Fibroblast of skin of back (primary cell): ENCODE measurements at places on chromosomes 12 and 14.

DNA sequence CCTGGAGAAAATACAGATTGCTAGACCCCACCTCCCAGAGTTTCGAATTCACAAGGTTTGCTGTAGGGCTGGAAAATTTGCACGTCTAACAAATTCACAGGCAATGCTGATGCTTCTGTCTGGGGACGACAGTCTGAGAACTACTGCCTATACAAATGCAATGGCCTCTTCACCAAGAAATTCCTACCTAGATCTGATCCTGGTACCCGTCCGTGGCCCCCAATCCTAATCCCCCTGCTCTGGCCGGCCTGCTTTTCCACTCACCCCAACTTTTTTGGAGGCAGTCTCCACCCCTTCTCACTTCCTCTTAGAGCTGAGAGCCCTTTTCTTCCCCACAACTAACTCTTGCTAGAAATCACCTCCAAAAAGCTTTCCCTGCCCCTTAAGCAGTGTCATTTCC is 3.1 kb upstream of the SSH1 start:
- DNase-seq, result no peak

- DNase-seq, result no peak
Measured at GRCh38 chr14:40398981-40399380, 966.7 kb upstream of the FBXO33 start.

GRCh38 chr12:27163048-27163715 is 80.8 kb upstream of the C12orf71 start:
- DNase-seq, result peak; percentile 69

DNA sequence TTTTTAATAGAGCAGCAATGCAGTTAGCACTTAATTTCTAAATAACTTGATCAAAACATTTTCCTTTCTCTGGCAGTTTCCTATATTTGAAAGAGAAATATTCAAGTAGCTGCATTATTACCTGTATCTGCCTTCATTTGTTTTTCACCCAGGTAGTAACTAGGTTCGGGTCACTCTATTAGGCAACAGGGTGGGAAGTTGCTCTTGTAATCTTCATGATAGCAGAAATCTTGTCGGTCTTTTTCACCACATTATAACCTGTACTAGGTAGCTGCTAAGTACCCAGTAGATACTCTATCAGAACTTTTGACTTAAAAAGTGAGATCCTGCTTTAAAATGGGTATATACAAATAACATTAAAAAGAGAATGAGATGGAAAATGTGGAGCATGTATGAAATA is 2.4 kb upstream of the PIK3C2G start:
- DNase-seq, result no peak

DNA sequence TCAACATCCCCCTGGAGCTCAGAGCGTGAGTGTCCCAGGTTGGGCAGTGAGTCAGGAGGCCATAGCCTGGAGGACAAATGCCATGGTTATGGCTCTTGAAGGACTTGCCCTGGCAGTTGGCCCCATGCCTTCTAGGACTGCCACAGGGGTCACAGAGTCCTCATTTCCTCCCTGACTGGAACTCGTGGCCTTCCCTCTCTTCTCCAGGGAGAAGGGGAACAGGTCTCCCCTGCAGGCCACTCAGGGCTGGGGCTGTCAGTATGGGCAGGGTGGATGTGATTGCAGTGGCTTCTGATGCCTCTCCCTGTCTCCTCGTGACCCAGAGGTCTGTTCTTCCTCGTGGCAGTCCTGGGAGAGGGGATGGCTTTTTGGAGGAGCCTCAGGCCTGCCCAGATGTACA is 70.7 kb downstream of the ADCK1 start:
- no peak for DNase-seq

- peak; percentile 19 for DNase-seq
Measured at GRCh38 chr14:102508774-102509745, 516 bp downstream of the ANKRD9 start.

DNA sequence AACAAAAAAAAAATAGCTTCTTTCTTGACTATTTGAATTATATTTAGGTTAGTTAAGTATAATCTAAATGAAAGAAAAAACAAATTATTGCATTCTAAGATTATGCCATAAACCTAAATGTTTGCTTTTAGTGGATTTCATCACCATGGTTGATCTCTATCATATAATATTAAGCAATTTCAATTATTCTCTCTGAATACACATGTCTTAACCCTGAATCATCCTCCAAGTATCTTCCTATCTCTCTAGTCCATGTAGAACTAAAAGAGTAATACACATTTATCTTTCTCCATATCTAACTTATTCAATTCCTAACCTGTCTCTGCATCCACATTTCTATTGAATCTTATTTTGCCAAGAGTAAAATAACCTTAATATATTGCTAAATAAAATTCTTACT is 59.6 kb downstream of the PPFIA2 start:
- DNase-seq, result no peak

DNA sequence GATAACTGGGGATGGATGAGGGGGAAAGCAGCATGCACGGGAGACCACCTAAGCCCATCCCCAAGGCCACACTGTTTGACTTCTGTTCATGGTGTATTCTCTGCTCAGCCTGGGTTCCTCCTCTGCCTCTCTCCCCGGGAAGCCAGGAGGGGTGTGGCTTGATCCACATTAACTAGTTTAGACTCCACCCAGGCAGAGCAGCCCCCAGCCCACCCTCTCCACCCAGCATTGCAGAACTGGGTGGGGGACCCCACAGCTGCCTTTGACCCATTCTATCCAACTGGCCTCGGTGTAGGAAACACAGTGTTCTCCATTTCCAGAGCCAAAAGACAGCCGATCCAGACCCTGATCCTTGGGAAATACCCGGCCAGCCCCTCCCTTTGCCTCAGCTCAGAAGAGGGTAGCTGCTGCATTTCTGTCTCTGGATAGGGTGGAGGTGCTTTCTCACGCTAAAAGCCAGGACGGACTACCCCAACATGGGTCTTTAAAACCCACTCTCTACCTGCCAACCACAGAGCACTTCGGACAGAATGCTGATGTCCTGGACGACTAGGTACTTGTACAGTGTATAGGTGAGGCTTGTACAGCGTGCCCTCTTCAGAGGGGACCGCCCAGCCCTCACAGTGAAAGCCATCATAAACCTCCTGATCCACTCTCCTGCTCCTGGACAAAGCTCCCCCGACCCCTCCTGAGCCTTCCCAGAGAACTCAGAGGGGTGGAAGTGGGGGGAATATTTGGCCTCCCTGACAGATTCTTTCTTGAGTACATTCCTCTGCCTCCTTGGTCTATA is 9.4 kb downstream of the SPRYD3 start:
- no peak for DNase-seq

DNA sequence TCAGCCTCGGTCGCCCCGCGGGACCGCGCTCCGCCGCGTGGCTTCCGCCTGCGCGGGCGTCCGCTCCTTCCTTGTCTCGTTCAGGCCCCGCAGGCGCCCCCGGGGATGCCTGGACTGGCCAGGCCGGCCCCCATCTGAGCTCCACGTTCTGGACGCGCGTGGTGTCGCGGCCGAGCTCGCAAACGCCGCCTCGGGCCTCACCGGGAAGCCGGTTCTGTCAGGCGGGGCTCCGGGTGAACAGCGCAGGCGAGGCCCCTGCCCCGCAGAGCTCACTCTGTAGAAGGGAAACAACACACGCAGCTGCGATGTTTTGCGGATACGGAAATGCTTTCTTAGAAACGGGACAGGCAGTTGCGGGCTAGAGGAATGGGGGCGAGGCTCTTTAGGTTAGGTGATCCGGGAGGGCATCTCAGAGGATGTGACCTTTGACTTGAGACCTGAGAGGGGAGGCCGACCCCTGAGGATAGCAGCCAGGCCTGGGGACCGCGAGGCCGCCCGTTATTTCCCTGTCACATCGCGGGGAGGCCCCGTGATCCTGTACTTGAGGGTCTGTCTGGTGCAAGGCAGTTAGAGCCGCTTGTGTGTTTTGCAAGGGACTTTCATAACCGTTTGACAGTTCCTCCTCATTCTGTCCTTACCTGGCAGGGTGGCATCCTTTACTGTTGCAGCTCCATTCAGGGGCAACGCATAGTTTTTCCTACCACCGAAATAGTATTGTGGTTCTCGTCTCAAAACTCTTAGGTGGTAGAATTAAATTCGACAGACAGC is 584 bp downstream of the VRK1 start:
- DNase-seq, result peak; percentile 20

DNA sequence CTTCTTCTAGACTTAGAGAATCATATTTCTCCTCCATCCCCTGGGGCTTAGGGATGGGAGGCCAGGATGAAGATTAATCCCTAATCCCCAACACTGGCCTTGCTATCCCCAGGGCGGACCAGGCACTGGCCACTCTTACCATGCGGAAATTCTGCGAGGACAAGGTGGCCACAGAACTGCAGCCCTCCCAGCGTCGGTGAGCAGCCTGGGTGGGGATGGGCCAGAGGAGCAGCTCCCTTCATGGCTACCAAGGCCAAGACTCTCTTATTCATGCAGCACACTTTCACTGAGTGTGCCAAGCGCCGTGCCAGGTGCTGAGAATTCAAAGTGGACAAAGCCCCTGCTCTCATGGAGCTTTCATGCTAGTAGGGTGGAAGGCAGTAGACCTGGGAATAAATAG is 7.0 kb downstream of the TNS2 start:
- no peak for DNase-seq

DNA sequence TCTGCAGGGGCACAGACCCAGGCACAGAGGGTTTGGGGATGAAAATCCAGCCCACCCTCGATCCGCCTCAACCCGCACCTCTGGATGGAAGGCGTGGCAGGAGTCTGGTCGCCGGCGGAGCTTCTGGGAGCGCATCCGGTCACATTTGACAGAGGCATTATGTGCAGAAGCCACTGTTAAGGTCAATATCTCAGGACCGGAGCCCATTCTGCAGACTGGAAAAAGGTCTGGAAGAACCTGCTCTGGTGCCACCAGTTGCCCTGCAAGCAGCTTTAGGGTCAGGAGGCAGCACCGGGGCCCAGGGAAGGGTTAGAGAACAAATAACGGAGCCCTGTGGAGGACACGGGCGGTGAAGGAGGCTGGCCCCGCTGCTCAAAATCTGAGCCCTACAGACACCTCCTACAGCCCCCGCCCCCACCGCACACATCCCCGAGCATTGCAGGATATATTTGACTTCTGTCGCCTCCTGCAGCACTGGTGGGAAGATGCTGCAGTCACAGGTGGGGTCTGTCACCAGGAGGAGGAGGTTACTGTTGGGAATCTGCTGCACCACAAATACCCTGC is 25.1 kb upstream of the LRTM2 start:
- DNase-seq, result no peak

- peak; percentile 65 for DNase-seq
Measured at GRCh38 chr12:11563785-11564739, 85.4 kb upstream of the ETV6 start.

- DNase-seq, result peak; percentile 88
Measured at GRCh38 chr14:99752486-99753121, 40.6 kb upstream of the EML1 start.

- no peak for DNase-seq
Measured at GRCh38 chr12:41709012-41709411, 435.7 kb downstream of the GXYLT1 start.

GRCh38 chr12:110743571-110744093 is 941 bp upstream of the PPP1CC start:
- no peak for DNase-seq

DNA sequence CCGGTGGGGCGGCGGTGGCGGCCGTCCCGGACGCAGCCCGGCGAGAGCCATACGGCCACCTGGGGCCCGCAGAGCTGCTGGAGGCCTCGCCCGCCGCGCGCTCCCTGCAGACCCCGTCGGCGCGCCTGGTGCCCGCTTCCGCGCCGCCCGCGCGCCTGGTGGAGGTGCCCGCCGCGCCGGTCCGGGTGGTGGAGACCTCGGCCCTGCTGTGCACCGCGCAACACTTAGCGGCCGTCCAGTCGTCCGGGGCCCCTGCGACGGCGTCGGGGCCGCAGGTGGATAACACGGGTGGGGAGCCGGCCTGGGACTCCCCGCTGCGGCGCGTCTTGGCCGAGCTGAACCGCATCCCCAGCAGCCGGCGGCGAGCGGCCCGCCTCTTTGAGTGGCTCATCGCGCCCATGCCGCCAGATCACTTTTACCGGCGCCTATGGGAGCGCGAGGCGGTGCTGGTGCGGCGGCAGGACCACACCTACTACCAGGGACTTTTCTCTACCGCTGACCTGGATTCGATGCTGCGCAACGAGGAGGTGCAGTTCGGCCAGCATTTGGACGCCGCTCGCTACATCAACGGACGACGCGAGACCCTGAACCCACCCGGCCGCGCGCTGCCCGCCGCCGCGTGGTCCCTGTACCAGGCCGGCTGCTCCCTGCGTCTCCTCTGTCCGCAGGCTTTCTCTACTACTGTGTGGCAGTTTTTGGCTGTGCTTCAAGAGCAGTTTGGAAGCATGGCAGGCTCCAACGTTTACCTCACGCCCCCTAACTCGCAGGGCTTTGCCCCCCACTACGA is 716 bp downstream of the RIOX1 start:
- peak; percentile 66 for DNase-seq

DNA sequence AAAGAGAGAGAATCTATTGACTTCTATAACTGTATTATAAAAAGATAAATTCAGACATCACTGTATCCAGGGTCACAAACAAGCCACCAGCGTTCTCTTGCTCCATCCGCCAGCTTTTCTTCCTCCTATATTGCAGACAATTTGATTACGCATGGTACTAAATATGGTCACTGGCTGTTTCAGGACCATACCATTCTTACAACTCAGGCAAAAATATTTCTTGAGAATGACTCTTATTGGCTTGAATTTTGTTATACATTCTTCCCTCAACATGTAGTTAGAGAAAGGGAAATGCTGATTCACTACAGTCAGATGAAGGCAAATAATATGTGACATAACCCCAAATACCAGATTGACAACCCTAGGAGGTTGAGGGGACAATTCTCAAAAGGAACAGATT is 101.3 kb downstream of the SLC6A15 start:
- peak; percentile 86 for DNase-seq

GRCh38 chr14:94345344-94346064 is 22.4 kb upstream of the SERPINA6 start:
- peak; percentile 98 for DNase-seq

DNA sequence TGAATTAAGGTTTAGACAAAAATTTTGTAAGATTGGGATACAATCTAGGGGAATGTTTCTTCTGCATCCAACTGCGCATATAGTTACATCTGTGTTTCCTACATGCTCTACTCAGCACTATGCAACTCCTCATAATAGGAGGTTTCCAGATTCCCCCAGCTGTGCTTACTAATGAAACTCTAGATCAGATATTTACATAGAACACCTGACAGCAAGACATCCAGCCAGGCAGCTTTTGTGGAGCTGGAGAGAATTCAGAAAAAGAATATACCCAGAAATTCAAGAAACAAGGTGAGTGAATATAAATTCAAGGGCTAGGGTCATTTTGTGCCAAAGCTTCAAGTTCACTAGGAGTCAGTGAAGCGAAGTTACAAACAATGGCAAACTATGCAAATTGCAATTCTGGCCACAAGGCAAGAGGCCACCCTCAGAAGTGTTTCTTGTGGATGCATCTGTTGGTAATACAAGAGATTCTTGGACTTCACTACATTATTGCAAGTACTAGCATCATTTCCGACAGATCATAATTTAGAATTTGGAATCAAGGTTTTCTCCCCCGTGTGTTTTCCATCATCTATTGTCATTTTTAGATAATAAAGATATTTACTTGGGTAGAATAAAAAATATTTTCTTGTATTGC is 341.2 kb upstream of the NAV3 start:
- DNase-seq, result no peak

- peak; percentile 77 for DNase-seq
Measured at GRCh38 chr14:99391671-99392070, 89.0 kb downstream of the SETD3 start.

GRCh38 chr12:123238961-123239360 is 5.7 kb downstream of the MTRFR start:
- no peak for DNase-seq
